ENCODE measurements at places on chromosomes 2 and 18. TPM values are rescaled to one million over a fixed set of nuclear protein-coding genes. Genes with fewer than 3 reads are reported as not detected.

The EPHA4 gene
- total RNA-seq: 0.47 TPM

The TOGARAM2 gene
- 1.9 TPM for total RNA-seq

The ASB18 gene
- total RNA-seq: not detected

The LINC00305 gene
- not detected for total RNA-seq

The PIGN gene
- 21.5 TPM for total RNA-seq

The REG3G gene
- total RNA-seq: not detected

The SPATA3 gene
- total RNA-seq: not detected
